Liver (tissue), 10 donors: ENCODE measurements at places on chromosomes 5 and 9. TPM values are rescaled to one million over a fixed set of nuclear protein-coding genes. Genes with fewer than 3 reads are reported as not detected.

LHX6 gene
- total RNA-seq, result 0.05 TPM

DNA sequence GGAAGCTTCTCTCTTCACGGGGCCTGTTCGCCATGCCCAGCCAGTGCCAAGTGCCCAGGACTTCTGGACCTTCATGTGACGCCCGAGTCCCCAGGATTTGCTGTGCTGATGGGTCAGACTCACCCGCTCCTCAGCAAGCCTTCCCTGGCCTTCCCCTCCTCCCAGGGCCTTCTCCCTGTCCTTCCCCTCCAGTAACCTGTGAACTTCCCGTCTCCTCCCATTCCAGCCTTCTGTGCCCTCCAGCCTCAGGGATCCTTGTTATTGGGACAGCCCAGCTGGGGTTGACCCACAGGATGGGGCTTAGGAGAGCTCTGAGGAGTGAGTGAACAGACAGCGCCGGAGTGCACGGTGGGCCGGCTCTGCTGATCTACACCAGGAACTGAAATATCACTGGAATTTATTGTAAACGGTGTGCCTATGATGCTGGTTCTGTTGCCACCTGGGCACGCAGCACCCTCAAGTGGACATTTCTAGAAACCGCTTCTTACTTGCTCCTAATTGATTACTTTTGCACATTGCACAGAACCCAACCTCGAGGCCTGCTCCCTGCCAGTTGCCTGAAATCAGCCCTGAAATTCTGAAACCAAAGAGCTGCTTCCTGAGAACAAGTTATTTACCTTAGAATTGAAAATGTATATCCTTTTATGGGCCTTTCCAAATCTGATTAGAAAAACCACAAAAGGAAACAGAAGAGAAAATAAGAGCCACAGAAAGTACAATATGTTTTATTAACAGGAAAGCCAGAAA lies 1.5 kb downstream of the SPAAR start:
- no peak for DNase-seq
- peak overlapping the region; percentile 46 for H3K27ac ChIP-seq
- peaks cover 43% of the 10 kb centered on the region for H3K4me1 ChIP-seq

CARD19 gene
- total RNA-seq, result 15.5 TPM

GRCh38 chr5:56233230-56233629 lies at the start of gene ANKRD55:
Gene ANKRD55 (minus strand): TSS chr5:56233330. CDS start chr5:56232913, 417 bp downstream.
- H3K27ac ChIP-seq, result no peak within 1 kb of the TSS
- no peaks in the 10 kb centered on the region for H3K27me3 ChIP-seq
- H3K36me3 ChIP-seq, result no peaks in the 10 kb centered on the region
- DNase-seq, result no peak
- no peaks in the 10 kb centered on the region for H3K4me1 ChIP-seq

INSL4 gene
- total RNA-seq, result not detected

SHOC1 gene
- total RNA-seq, result not detected

DNA sequence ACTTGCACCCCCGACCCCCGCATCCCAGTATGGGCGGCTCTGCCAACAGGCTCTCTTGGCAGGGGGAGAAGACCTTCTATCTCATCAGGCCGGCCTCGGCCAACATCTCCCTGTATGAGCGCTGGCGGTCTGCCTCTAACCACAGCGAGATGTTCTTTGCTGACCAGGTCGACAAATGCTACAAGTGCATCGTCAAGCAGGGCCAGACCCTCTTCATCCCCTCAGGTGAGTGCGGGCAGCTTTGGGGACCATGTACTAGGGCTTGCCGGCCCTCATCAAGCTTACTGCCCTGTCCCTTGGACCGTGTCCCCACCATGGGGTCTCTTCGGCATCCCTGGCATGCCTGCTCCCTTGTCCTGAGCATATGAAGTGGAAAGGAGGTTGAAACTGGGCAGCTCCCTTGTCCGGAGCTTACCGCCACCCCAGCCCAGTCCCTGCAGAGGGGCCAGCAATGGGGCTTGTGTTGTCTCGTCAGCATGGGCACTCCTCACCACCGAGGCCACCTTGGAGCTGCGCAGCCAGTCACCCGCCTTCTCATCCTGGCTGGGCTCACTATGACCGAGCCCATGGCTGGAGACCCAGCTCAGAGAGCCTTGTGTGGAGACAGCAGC lies 78.1 kb downstream of the PHF2 start:
- no peaks in the 10 kb centered on the region for H3K4me1 ChIP-seq
- peaks cover 2% of the 10 kb centered on the region for H3K36me3 ChIP-seq
- DNase-seq, result no peak
- H3K27ac ChIP-seq, result no peak overlapping the region

GRCh38 chr5:172768098-172768572 lies 2.9 kb downstream of the DUSP1 start:
- peaks cover 28% of the 10 kb centered on the region for H3K36me3 ChIP-seq
- no peaks in the 10 kb centered on the region for H3K27me3 ChIP-seq
- DNase-seq, result no peak
- peak overlapping the region; percentile 79 for H3K4me3 ChIP-seq
- H3K4me1 ChIP-seq, result peaks cover 5% of the 10 kb centered on the region

- no peak overlapping the region for H3K4me3 ChIP-seq
- no peaks in the 10 kb centered on the region for H3K27me3 ChIP-seq
- no peak overlapping the region for H3K27ac ChIP-seq
- H3K4me1 ChIP-seq, result no peaks in the 10 kb centered on the region
- no peak for DNase-seq
Observed at GRCh38 chr5:35357973-35358372, 127.7 kb upstream of the PRLR start.

DNA sequence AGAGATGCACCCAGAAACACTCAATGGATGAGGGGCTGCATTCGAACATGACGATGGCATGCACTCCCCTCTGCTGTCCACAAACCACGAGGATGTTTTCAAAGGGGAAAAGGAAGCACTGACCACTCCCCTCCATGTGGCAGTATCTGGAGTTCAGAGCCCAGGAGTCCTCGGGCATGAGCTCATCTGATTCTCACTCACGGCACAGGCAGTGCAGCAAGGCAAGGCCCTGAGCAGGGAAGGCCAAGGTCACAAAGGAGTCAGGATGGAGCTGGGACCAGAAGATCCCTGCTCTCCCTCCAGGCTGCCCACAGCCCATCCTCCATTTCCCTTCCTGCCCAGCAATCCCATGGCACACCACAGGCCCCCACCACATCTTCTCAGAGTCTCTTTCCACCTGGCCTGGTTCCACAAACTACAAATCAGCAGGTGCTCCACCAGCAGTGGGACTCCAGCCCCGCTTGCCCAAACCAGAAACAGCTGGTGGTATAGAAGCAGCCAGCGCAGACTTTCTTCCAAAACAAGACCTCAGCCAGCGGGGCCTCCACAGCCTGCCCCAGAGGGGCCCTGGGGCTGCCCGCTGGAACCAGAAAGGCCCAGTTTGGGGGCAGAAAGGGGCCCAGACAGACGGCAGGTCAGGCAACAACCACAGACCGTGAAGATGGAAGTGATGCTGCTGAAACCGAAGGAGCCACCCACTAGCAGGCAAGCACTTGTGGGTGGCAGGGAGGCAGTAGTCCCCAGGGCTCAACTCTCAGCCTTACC lies 12.2 kb downstream of the TNIP1 start:
- no peak for DNase-seq
- no peak overlapping the region for H3K4me3 ChIP-seq
- H3K27ac ChIP-seq, result peak overlapping the region; percentile 2

GRCh38 chr5:1400936-1401335 lies 44.3 kb downstream of the SLC6A3 start:
- no peaks in the 10 kb centered on the region for H3K36me3 ChIP-seq
- peaks cover 7% of the 10 kb centered on the region for H3K27me3 ChIP-seq
- H3K27ac ChIP-seq, result no peak overlapping the region
- H3K4me3 ChIP-seq, result no peak overlapping the region
- H3K4me1 ChIP-seq, result no peaks in the 10 kb centered on the region
- DNase-seq, result no peak

PDE8B gene
- total RNA-seq, result 0.19 TPM

DNA sequence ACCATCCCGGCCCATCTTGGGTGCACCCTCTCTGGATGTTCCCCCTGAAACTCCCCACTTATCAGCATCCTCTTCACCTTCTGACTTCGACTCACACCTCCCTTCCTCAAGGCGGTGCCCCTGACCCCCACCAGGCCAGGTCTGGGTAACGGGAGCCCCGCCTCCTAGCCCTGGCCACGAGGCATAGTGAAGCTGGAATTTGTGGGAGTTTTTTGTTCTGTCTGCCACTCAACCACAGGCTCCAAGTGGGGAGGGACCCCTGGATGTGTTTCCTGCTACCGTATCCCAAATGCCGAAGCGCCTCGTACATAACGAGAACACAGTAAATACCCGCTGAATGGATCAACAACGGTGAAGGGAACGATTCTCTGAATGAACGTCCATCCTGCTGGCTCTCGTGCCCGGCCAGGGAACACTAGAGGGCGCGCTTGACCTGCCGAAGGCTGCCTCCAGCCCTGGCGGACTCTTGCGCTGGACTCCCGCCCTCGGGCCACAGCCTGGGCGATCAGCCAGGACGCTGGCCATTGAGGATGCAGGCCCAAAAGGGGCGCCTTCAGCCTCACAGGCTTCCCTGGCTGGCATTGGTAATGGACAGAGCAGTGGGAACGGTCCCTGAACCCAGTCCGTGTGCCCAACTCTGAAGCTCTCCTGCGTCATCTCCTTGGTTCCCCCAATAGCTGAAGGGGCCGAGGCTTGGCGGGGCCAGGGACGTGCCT lies 47.3 kb upstream of the PHYKPL start:
- peaks cover 4% of the 10 kb centered on the region for H3K4me1 ChIP-seq
- no peak overlapping the region for H3K27ac ChIP-seq
- H3K27me3 ChIP-seq, result no peaks in the 10 kb centered on the region
- no peaks in the 10 kb centered on the region for H3K36me3 ChIP-seq
- no peak overlapping the region for H3K4me3 ChIP-seq

PPP3R2 gene
- total RNA-seq, result not detected

DNA sequence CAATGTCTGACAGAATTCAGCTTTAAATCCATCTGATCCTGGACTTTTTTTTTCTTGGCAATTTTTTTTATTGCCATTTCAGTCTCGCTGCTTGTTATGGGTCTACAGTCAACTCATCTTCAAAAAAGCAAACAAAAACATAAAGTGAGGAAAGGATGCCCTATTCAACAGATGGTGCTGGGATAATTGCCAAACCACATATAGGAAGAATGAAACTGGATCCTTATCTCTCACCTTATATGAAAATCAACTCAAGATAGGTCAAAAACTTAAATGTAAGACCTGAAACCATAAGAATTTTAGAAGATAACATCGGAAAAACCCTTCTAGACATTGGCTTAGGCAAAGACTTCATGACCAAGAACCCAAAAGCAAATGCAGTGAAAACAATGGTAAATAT lies 389.1 kb upstream of the ST8SIA4 start:
- no peak for DNase-seq
- H3K36me3 ChIP-seq, result no peaks in the 10 kb centered on the region
- H3K27ac ChIP-seq, result no peak overlapping the region
- H3K4me3 ChIP-seq, result no peak overlapping the region
- no peaks in the 10 kb centered on the region for H3K27me3 ChIP-seq

DNA sequence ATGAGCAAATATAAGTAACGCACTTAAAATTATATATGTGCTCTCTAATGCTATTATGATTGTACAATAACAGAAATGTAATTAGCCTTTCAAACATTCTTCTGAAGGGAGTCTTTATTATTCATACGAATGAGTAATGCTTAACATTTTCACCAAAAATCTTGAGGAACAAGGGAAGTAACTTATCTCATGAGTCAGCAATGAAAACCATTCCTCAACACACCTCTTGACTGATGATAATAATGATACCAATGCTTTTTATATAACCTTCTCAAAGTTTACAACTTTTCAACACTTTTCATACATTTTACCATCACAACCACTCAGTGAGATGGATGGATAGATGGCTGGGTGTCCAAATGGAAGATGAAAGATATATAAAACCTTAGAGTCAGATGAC lies 369.3 kb downstream of the BNC2 start:
- no peak overlapping the region for H3K4me3 ChIP-seq
- H3K27ac ChIP-seq, result no peak overlapping the region
- H3K4me1 ChIP-seq, result no peaks in the 10 kb centered on the region
- no peaks in the 10 kb centered on the region for H3K27me3 ChIP-seq

DNA sequence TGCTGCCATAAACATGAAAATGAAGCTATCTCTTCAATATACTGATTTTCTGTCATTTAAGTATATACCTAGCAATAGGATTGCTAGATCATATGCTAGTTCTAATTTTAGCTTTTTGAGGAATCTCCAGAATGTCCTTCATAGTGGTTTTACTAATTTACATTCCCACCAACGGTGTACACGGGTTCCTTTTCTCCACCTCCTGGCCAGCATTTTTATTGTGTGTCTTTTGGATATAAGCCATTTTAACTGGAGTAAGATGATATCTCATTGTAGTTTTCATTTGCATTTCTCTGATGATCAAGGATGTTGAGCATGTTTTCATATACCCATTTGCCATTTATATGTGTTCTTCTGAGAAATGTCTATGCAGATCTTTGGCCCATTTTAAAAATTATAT lies 446.5 kb downstream of the GABRG2 start:
- no peaks in the 10 kb centered on the region for H3K36me3 ChIP-seq
- no peaks in the 10 kb centered on the region for H3K4me1 ChIP-seq
- no peak overlapping the region for H3K27ac ChIP-seq

GRCh38 chr5:110177729-110178128 lies 488.0 kb downstream of the MAN2A1 start:
- DNase-seq, result no peak
- H3K4me1 ChIP-seq, result no peaks in the 10 kb centered on the region
- no peaks in the 10 kb centered on the region for H3K27me3 ChIP-seq
- H3K4me3 ChIP-seq, result no peak overlapping the region
- H3K27ac ChIP-seq, result no peak overlapping the region

FRRS1L gene
- total RNA-seq, result 0.08 TPM

GRCh38 chr5:51378448-51379330 lies 4.6 kb upstream of the ISL1 start:
- no peak overlapping the region for H3K4me3 ChIP-seq
- no peak overlapping the region for H3K27ac ChIP-seq
- H3K36me3 ChIP-seq, result no peaks in the 10 kb centered on the region
- H3K4me1 ChIP-seq, result peaks cover 22% of the 10 kb centered on the region

- DNase-seq, result peak; percentile 67
- no peak overlapping the region for H3K4me3 ChIP-seq
- H3K27me3 ChIP-seq, result no peaks in the 10 kb centered on the region
- H3K36me3 ChIP-seq, result no peaks in the 10 kb centered on the region
- no peak overlapping the region for H3K27ac ChIP-seq
Observed at GRCh38 chr9:69421908-69422801, 97.1 kb downstream of the ENTREP1 start.

DNA sequence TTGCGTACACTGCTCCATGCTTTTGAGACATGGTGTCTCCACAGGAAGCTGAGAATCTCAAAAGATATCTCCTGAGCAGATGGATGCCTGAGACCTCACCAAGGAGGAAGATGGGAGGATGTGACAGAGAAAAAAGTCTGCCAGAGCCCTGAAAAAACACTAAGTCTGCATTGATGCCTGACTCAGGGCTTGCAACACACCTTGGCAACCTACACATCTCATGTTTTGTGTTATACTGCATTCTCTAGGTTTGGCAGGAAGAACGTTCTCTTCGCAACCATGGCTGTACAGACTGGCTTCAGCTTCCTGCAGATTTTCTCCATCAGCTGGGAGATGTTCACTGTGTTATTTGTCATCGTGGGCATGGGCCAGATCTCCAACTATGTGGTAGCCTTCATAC lies 19.2 kb downstream of the SLC22A4 start:
- H3K36me3 ChIP-seq, result no peaks in the 10 kb centered on the region
- H3K4me3 ChIP-seq, result no peak overlapping the region
- H3K27ac ChIP-seq, result no peak overlapping the region
- no peak for DNase-seq
- no peaks in the 10 kb centered on the region for H3K4me1 ChIP-seq
- H3K27me3 ChIP-seq, result no peaks in the 10 kb centered on the region
